ENCODE measurements at places on chromosomes 5 and 9.
A peak's percentile ranks its signal among the peaks of the same experiment; 100 is the strongest.

GRCh38 chr9:14903040-14903439 lies 7.2 kb downstream of the FREM1 start:
- no peaks in the 10 kb centered on the region for H3K36me3 ChIP-seq
- no peak overlapping the region for H3K4me3 ChIP-seq
- H3K27me3 ChIP-seq, result no peaks in the 10 kb centered on the region
- DNase-seq, result no peak

GRCh38 chr9:75890472-75891276 lies at the start of gene PCSK5:
PCSK5 (plus strand) TSS chr9:75890673; CDS start chr9:75891182, 509 bp downstream.
- H3K27ac ChIP-seq, result peak within 1 kb of the TSS; percentile 79
- peaks cover 33% of the 10 kb centered on the region for H3K4me1 ChIP-seq
- peak; percentile 83 for DNase-seq

DNA sequence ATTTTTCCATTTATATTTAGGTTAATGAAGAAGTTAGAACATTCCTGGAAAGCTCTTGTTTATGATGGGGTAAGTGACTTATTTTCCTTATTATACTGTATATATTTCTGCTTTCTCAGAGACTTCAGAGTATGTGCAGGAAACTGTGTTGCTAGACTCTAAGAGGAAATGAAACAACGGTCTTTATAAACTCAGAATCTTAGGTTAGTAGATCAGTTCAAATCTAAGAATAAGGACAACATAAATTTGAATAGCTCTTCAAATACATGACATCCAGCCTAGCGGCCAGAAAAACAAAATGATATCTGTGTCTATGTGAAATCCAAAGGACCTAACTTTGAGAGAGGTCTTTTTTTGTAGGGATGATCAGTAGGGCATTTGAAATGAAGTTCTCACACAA lies 94.3 kb downstream of the PRKACG start:
- H3K27ac ChIP-seq, result no peak overlapping the region
- no peak for DNase-seq
- no peaks in the 10 kb centered on the region for H3K4me1 ChIP-seq
- H3K27me3 ChIP-seq, result no peaks in the 10 kb centered on the region
- H3K36me3 ChIP-seq, result no peaks in the 10 kb centered on the region

DNA sequence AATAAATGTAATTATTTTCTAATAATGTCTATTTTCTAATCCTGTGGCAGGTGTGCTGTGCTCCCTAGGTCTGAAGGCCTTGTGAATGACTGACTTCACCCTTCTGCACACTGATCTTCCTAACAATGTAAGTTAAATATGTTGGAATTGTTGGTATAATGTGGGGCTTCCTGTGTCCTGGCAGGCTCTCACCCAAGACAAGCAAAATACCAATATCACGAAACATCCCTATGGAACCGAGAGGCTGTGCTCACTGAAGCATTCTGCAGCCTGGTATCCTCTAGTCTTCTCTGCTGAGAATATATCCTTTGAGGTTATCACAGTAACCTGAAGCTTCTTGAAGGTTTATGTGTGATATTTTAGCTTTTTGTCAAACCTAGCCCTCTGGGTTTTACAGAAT lies 159.4 kb downstream of the GABRB2 start:
- no peak overlapping the region for H3K27ac ChIP-seq
- H3K36me3 ChIP-seq, result no peaks in the 10 kb centered on the region
- no peaks in the 10 kb centered on the region for H3K4me1 ChIP-seq
- no peaks in the 10 kb centered on the region for H3K27me3 ChIP-seq
- no peak overlapping the region for H3K4me3 ChIP-seq

DNA sequence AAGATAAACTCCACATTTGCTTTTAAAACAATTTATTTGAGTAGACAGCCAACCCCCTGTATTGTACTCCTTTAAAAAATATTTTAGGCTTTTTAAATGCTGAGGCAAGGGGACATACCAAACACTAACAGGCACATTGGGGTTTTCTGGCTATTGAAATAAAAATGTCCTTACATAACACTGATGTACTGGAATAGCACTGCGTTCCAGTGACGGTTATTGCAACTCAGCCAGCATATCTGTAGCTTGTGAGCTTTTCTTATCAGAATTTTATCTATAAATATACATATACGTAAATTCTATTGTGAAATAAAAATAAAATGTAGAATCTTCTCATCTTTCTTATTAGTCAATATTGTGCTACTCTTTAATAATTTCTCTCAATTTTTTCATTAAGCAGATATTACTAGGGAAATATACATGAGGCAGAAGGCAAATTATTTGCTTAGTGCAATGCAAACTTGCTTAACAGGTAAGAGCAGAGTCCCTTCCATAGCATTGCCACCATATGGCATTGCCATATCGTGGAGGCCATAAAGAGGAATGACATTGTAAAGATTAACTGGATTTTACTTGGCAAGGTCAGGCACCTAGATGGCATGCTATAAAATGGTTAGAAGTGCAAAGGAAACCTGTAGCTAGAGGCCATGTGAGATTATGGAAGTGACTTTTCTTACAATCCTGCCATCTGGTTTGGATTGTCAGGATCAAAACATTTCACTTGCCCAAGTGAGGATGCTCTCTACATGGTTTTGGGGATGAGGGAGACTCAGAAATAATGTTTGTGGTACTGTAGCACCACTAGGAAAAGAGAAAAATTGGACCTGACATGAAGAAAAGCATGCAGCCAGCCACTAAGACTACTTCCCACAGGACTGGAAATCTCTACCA lies 94.8 kb upstream of the CDKN2B start:
- H3K27ac ChIP-seq, result peak overlapping the region; percentile 56
- no peaks in the 10 kb centered on the region for H3K36me3 ChIP-seq
- peaks cover 4% of the 10 kb centered on the region for H3K4me1 ChIP-seq
- no peaks in the 10 kb centered on the region for H3K27me3 ChIP-seq

GRCh38 chr5:152151940-152152339 lies 227.3 kb upstream of the GLRA1 start:
- no peak overlapping the region for H3K27ac ChIP-seq
- no peaks in the 10 kb centered on the region for H3K4me1 ChIP-seq
- H3K4me3 ChIP-seq, result no peak overlapping the region

DNA sequence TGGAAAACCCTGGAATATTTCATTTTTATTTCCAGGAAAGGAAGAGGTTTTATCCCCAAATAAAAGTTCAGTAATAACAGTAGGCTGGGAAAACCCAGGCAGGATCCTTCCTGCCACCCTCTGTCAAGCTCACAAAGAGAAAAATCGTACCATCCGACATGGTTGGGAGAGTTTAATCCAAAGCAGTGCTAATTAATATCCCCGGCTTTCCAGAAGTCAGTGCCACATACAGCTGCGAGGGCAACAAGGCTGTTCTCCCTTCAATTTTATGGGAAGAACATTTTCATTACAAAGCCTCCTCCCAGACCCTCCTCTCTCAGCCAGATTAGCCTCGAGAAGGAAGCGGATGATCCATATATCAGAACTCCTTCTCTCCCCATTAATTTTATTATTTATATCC lies 95.5 kb downstream of the PAX5 start:
- no peak overlapping the region for H3K27ac ChIP-seq
- no peaks in the 10 kb centered on the region for H3K27me3 ChIP-seq
- no peaks in the 10 kb centered on the region for H3K36me3 ChIP-seq
- H3K4me3 ChIP-seq, result no peak overlapping the region
- no peaks in the 10 kb centered on the region for H3K4me1 ChIP-seq

GRCh38 chr9:8070779-8071444 lies 271.3 kb upstream of the DMAC1 start:
- no peaks in the 10 kb centered on the region for H3K36me3 ChIP-seq
- H3K27ac ChIP-seq, result no peak overlapping the region
- no peaks in the 10 kb centered on the region for H3K4me1 ChIP-seq
- no peak for DNase-seq

GRCh38 chr5:169970911-169971765 lies 9.2 kb downstream of the INSYN2B start:
- peak; percentile 6 for DNase-seq
- no peaks in the 10 kb centered on the region for H3K4me1 ChIP-seq
- H3K27me3 ChIP-seq, result no peaks in the 10 kb centered on the region

DNA sequence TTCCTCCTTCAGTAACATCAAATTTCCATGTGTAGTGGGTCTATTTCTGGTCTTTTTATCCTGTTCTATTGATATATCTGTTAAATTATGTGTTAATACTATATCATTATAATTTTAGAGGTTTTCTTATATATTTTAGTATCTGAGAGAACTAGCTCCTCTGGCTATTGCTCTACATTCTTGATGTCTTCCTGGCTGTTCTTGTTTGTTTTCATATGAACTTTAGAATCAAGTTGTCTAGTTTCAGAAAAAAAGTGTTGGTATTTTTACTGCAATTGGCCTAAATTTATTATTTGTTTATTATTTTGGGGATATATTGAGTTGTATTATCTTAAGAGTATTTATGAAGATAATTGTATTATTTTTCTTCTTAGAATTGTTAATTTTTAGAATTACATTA lies 128.0 kb upstream of the ZNF618 start:
- no peaks in the 10 kb centered on the region for H3K4me1 ChIP-seq
- H3K36me3 ChIP-seq, result no peaks in the 10 kb centered on the region
- no peak overlapping the region for H3K27ac ChIP-seq
- no peak for DNase-seq
- H3K27me3 ChIP-seq, result no peaks in the 10 kb centered on the region

DNA sequence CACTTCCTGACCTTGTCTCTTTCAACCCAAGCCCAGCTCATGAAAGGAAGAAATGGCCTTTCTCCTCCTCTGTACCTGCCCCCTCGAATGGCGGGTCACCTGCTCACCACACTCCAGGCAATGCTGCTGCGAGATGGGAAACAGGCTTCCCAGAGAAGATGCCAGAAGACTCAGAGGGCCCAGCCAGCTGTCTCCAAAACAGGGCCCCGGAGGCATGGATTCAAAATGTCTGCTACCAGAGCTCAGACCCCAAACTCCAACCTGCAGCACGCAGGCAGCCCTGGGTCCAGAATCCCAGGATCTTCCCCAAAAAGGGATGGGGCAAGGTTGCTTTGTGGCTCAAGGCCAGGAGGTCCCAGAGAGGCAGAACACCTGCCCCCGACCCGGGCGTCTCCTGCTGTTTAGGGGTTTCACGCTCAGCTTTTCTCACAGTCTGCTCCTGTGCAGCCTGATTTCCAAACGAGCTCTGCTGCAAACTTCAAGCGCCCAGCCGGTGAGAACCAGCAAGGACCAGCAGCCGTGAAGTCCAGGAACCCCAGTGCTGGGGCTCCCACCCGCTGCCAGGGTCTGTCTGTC lies 42.5 kb downstream of the VAV2 start:
- H3K27ac ChIP-seq, result no peak overlapping the region
- H3K4me3 ChIP-seq, result no peak overlapping the region
- H3K4me1 ChIP-seq, result peaks cover 47% of the 10 kb centered on the region
- DNase-seq, result no peak
- no peaks in the 10 kb centered on the region for H3K27me3 ChIP-seq

DNA sequence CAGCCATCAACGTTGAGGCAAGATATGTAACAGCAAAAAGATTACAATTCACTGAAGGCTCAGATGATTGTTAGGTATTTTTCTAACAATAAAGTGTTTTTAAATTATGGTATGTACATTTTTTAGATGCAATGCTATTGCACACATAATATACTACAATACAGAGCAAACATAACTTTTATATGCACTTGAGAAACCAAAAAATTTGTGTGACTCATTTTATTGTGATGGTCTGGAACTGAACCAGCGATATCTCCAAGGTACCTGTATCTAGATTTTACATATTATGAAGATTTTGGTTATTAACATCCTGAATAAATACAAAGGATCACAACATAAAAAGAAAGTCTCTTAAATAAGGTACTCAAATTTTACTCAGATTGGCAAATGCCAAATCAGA lies 41.3 kb downstream of the TBCA start:
- H3K27ac ChIP-seq, result no peak overlapping the region
- H3K4me3 ChIP-seq, result no peak overlapping the region
- no peaks in the 10 kb centered on the region for H3K4me1 ChIP-seq
- H3K27me3 ChIP-seq, result no peaks in the 10 kb centered on the region
- DNase-seq, result no peak
- no peaks in the 10 kb centered on the region for H3K36me3 ChIP-seq

- H3K4me1 ChIP-seq, result no peaks in the 10 kb centered on the region
- no peaks in the 10 kb centered on the region for H3K36me3 ChIP-seq
- H3K27me3 ChIP-seq, result no peaks in the 10 kb centered on the region
- H3K4me3 ChIP-seq, result no peak overlapping the region
Observed at GRCh38 chr9:114643896-114644295, 13.7 kb downstream of the TEX53 start.

GRCh38 chr9:629146-629545 lies 212.4 kb upstream of the DMRT1 start:
- no peak overlapping the region for H3K4me3 ChIP-seq
- H3K4me1 ChIP-seq, result peaks cover 34% of the 10 kb centered on the region
- no peak overlapping the region for H3K27ac ChIP-seq
- no peaks in the 10 kb centered on the region for H3K27me3 ChIP-seq
- no peaks in the 10 kb centered on the region for H3K36me3 ChIP-seq

DNA sequence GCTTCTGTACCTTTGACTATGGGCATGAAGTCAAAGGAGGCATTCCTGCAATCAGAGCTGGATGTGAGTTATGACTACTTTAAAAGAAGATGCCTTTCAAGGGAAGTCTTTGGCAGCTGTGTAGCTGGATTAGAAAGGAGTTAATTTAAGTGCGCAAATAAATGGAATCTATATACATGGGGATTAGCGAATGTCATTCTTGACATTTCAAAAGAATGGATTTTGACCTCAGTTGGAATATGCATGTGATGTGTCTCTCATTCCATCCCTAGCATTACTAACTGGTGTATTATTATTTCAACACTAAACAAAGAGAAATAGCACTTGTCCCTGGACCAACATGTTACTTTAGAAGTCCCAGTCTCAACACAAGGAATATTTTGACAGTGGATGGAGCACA lies 359.6 kb upstream of the SLC24A2 start:
- H3K27ac ChIP-seq, result no peak overlapping the region
- no peak for DNase-seq
- no peaks in the 10 kb centered on the region for H3K4me1 ChIP-seq

DNA sequence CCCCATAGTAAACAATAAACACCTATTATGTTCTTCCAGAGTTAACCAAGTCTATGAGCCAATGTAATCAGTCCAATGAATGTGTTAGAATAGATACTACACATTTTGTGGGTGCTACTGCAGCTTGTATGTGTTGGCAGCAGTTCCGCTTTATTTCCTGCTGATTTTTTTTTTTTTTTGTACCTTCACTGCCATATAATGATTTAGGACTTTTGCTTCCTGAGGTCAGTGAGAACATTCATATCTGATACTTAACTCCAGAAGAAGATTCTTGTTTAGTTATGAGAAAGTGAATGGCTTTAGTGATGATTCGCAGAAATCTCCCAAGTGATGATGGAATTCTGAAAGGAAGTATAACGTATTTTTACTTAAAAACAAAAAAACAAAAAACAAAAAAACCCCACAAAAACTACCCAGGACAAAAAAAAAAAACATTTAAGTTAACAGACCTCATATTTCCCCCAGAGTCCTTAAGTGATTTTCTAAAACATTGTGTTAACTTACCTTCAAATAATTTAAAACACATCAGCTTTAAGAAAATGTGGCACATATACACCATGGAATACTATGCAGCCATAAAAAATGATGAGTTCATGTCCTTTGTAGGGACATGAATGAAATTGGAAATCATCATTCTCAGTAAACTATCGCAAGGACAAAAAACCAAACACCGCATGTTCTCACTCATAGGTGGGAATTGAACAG lies 24.7 kb upstream of the LMNB1 start:
- H3K27ac ChIP-seq, result no peak overlapping the region
- H3K4me1 ChIP-seq, result no peaks in the 10 kb centered on the region
- no peak for DNase-seq

Measured in tibial nerve (tissue), 4 donors.